ENCODE measurements at places on chromosomes 7 and 10.

GRCh38 chr10:22990443-22990842, 62.6 kb downstream of the ARMC3 start:
- DNase-seq = no peak

DNA sequence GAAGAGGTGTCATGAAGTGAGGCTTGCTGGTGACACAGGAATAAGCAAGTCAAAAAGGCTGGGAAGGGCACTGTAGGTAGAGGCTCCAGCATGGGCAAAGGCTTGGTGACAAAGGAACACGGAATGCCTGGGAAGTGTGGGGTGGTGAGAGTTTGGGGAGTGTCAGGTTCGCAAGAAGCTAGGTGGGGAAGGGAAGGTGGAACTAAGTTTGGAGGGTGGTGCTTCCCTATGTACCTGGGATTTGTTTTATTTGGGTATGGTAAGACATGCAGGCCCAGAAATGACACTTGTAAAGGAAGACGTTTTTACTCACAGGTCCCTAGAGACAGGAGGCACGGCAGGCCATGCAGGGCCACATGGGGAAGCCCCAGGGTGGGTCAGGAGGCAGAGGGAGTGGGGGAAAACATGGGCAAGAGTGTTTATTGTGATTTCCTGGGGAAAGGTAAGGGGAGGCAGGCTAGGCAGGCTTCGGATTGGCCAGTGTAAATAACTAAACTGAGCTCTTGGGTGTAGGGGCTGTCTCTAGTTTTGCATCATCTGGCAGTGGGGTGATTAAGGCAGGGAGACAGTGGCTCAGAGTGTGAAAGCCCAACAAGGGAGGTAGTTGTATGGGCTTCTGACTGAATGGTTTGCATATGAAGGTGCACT, 52.1 kb downstream of the SH2D4B start:
- DNase-seq = no peak

GRCh38 chr7:77284616-77285015, 85.0 kb upstream of the FGL2 start:
- no peak for DNase-seq

- no peak for DNase-seq
Measured at GRCh38 chr7:55020466-55020871, 1.7 kb downstream of the EGFR start.

DNA sequence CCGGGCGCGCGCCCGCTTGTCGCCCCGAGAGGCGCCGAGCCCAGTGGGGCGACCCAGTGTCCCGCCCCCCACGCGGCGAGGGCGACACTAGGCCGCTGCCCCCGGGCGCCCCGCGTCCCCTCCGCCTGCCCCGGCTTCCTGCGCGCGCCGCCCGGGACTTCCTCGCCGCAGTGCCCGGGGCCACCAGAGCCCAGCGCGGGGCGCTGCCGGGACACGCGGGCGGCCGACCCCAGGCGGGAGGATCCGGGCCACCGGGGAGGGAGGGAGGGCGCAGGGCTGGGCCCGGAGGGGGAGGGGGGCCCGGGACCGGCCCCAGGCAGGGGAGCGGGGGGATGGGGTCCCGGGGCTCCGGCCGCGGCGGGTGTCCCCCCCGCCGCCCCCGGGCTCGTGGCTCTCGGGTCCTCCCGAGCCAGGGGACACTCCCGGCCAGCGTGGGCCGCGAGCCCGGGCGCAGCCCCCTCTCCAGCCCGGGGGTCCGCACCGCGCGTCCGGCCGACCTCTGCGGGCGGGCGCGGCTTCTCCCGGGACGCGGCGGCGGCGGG, 435 bp upstream of the PWWP2B start:
- DNase-seq = peak; percentile 36

GRCh38 chr10:16867556-16867955, 50.3 kb upstream of the RSU1 start:
- no peak for DNase-seq

DNA sequence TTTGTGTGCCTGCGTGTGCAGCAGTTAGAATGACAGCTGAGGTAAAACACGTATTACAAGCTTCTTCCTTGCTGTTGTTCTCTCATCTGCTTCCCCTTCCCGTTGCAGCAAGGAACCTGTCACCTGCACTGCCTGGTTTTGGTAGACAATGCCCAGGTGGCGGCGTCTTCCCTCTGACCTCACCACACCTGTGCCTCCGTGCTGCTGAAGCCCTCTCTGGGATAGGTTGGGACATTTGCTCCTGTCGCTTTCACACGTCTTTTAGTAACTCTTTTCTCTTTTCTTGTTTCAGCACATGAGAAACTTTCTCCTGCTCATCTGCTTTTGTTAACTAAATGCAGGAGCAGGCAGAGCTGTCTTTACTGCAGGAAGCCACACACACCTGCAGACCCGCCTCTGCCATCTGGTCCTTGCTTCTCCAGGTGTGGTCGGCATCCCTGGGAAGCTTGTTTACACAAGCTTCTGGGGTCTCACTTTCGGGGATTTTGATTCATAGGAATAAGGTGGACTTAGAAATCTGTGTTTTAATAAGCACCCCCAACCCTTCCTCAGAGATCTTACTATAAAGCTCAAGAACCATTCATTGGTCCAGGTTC, 60.7 kb upstream of the EXOC6 start:
- no peak for DNase-seq

- no peak for DNase-seq
Measured at GRCh38 chr7:11319491-11320274, 346.0 kb downstream of the PHF14 start.
